ENCODE measurements at places on chromosomes 3 and 15.

DNA sequence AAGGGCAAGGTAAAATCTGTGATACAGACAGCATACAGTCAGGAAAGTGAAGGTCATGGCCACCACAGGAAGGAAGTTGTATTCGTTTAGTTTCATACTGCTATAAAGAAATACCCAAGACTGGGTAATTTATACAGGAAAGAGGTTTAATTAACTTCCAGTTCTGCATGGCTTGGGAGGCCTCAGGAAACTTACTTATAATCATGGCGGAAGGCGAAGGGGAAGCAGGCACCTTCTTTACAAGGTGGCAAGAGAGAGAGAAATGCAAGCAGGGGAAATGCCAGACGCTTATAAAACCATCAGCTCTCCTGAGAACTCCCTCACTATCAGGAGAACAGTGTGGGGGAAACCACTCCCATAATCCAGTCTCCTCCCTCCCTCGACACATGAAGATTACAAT lies 353.7 kb upstream of the SEMA6D start:
- no peak for DNase-seq

DNA sequence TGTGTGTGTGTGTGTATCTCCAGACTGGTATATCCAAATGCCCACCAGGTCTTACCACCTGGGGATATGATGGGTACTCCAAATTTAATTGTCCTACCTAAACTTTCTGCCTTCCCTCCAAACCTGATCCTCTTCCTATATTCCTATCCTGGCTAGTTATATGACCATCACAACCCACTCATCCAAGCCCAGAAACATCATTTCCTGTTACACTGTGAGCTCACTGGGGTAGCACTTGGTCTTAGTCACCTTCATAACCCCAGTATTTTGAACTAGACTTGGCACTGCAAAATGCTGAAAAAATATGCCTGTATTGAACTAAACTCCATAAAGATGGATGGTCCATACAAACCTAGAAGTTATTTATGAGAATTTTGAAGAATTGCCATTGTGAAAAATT lies 178.8 kb upstream of the EIF1B start:
- DNase-seq: no peak

DNA sequence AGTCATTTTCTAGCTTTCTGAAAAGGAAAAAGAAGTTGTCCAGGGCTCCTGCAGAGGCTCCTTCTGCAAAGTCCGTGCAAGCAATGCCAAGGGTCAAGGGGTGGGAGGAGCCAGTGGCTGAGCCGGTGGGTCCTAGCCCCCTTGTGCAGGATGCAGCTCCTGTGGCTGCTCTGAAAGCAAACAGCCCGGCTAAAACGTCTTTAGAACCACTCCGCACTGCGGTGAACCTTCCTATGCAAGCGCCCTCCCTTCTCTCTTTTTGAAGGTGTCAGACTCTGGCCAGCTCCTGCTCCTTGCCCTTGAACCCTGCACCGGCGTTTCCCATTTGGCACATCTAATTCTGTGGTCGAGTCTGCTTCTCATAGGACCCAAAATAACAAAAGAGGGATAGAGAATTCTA lies 183.1 kb downstream of the UACA start:
- DNase-seq: no peak

DNA sequence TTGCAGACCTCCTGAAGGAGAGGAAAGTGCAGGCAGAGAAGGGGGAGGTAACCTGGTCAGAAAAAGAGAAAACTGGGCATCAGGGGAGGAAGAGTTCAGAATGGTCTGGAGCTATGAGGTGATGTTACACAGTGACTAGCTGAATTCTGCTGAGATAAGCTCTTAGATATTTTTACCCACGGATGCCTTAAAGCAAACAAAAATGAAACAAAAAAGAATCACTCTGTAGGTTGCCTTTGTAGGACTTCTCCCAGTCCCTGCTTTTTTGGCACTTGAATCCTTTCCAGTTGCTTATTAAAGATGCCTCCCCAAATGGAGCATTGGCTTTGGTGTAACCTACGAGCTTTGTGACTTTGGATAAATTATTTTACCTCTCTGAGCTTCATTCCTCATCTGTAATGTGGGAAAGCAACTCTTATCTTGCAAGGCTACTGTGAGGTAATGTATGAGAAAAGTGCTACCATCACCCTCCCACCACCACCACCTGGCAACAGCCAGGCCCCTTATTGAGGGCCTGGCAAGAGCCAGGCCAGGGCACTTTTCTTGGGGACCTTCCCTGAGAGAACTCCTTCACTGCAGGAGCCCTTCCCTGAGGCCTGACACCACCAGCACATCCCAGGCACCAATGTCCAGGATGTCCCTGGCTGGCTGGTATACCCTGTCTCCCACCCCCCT lies 2.7 kb downstream of the CCR1 start:
- no peak for DNase-seq

GRCh38 chr3:59714066-59714465 lies 664.2 kb upstream of the CFAP20DC start:
- no peak for DNase-seq

DNA sequence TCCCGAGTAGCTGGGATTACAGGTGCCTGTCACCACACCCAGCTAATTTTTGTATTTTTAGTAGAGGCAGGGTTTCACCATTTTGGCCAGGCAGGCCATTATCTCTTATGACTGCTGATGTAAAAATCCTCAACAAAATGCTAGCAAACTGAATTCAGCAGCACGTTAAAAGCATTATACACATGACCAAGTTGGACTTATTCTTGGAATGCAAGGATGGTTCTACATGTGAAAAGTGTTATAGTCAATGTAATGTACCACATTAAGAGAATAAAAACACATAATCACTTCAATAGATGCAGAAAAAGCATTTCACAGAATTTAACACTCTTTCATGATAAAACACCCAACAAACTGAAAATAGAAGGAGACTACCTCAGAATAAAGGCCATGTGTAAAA lies 20.2 kb downstream of the RNF13 start:
- no peak for DNase-seq

DNA sequence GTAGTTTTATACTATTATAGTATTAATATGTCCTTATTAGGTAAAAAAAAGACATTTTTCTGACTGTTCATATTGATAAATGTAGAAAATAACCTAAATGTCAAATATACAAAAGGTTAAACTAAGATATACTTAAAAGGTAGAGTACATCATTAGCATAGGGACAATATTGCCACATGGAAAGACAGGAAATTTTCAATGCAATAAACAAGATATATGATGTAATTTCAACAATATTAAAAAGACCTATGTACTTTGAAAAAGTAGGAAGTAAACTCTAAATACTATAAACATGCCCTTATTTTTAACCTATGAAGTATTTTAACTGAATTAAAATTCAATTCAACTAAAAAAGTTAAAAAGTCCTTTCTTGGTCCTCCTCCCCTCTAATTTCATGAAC lies 1.9 kb downstream of the SPG11 start:
- DNase-seq: no peak

DNA sequence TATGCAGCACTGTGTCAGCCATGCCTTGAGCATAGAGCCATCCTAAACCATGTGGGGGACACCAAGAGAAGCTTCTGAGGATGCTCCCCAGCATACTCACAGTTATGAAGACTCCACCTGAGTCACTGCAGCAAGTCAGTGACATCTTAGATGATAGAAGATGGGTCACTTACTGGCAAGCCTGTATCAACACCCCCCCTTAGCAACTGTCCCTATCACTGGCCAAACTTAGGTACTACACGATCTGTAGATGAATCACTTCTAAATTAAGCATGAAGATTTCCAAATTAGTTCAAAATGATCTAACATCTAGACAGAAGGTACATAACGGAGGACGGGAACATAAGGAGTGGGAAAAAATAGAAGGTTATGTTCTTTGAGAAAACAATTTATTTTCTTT lies 13.2 kb upstream of the LMCD1 start:
- peak; percentile 29 for DNase-seq

DNA sequence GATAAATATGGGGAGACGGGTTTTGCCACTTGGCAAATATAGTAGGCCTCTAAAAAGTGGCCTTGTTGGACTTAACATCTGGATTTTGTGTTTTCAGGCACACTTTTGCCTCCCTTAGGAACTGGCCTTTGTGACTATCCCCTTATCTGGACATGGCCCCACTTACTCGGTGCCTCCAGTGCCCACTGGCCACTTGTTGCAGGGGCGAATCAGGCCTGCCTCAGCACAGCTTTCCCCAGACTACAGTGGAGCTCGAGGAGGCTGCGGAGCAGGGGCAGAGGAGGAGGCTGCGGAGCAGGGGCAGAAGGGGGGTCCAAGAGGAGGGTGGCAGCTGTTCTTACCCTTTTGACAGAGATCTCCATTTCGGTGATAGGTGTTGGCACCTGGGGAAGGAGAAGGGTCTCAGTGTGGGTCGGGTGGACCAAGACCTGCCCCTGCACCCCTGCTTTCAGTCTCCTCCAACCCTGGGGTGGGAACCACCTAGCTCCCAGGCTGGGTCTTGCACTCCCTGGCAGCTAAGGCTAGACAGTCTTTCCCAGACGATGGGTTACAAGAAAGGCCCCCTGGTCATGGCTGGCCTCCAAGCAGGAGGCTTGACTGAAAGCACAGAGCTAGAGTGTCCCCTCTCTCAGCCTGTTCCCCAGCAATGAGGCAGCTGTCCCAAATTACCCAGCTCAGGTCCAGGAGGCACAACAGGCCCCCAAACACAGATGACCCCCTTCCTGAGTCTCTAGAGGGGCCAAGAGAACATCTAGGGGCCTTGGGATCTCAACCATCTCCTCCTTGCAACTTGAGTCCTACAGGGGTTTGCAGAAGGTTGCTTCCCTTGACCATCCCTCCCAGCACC lies 6.1 kb downstream of the SEMA3G start:
- no peak for DNase-seq

GRCh38 chr15:78398076-78398825 lies 39.8 kb upstream of the IREB2 start:
- no peak for DNase-seq

- peak; percentile 12 for DNase-seq
Measured at GRCh38 chr3:195197765-195198425, 73.1 kb downstream of the XXYLT1 start.

DNA sequence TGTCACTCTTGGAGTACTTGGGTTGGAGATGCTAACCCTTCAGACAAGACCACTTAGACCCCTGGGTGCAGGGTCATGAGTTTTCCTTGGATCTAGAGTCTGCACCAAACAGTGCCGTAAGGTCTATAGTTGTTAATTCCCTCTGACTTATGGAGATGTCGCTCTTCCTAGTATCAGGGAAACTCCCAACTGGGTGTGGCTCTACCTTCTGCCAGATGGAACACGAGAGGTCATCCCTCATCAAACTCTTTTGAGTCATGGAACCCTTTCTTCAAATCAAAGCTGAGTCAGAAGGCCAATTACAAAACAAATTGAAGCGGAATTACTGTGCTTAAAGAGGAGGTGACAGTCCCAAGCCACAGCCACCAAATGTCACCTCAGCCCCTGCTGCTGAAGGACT lies 514.9 kb upstream of the PROK2 start:
- no peak for DNase-seq

- no peak for DNase-seq
Measured at GRCh38 chr3:50627407-50628051, 10.6 kb downstream of the MAPKAPK3 start.

DNA sequence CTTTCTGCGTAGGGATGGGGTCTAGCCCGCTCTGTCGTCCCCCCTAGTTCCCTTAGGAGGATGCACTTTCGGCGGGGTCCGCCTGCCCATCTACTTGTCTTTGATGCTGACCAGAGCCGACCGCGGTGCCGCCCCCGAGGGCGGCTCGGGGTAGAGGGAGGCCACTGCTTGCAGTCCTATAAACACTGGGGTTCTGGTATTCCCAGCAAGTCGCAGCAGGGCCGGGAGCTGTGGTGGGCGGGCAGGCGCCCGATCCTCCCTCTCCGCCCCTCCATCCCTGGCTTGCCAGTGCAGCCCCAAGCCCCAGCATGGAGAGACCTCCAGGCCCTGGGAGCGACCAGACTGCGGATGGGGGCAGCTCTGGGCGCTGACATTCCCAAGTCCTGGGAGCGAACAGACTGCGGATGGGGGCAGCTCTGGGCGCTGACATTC lies 830 bp downstream of the SEMA4B start:
- DNase-seq: no peak

DNA sequence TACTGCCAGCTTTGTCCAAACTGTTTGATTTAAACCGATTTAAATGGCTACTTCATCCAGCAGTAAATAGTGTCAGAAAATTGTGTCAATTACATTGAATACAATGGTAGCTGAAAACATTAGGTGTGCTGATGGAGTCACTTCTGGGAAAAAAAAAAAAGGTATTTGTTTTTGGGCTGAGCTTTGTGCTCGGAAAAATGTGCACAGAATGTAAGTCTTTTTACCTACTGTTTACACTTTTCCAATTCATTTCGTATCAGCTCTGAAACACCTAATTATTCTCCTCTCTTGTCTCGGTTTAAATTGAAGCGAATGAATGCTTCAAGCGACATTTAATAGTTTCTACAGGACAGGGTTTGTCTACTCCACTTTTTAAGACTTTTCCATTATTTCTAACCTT lies 1078.4 kb downstream of the ROBO1 start:
- no peak for DNase-seq

DNA sequence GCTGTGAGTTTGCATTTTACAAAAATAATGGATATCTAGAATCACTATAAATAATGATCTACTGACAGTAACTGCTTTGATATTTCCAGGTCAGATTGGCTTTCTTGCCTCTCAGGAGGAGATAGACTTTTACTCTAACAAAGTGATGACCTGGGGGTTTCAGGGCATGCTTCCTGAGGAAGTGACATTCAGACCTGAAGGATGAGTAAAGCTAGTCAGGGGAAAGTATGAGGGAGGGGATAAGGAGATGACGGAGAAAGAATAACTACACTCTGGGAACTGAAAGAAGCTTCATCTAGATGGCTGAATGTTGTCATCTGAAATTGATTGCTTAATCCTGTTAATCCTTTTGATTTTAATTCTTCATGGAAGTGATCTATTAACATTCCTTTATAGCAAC lies 32.2 kb downstream of the ARMC8 start:
- DNase-seq: no peak

- no peak for DNase-seq
Measured at GRCh38 chr3:188900421-188900951, 271.3 kb upstream of the TPRG1 start.

DNA sequence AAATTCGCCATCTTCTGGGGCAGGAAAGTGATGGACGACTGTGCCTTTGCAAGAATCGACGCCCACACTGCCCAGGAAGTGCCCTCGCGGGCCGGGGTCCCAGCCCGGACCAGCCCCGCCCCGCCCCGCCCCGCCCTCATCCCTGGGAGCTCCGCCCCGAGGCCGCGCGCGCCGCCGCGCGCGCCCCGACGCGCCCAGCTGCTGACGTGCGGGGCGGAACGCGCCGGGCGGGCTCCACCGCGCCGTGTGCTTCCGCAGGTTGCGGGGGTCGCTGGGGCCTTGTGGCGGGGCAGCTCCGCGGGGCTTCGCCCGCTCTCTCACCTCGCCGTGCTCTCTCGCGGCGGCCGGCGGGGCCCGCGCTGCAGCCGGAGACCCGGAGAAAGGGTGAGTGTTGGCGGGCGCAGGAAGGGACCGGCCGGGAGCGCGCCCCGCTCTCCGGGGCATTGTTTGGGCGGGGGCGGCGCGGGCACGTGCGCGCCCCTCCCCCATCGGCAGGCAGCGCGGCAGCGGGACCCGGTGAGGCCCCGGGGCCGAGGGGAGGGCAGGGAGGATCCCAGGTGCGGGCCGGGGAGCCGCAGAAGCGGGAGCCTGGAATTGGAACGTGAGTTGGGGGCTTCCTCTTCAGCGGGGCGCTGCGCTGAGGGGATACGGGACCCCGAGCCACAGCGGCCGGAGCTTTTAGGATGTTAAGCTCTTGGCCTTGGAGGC lies at the start of gene YEATS2:
TSS of gene YEATS2 (plus strand) at position 188 of the 708 bp plus-strand sequence. CDS start 17,366 bp downstream, outside the sequence.
- peak; percentile 34 for DNase-seq

GRCh38 chr3:151460228-151460627 lies 633 bp downstream of the IGSF10 start:
- DNase-seq: no peak

Measured in uterus (tissue), 4 donors.